ENCODE measurements at places on chromosomes 5 and 9. TPM values are rescaled to one million over a fixed set of nuclear protein-coding genes. Genes with fewer than 3 reads are reported as not detected.

Gene UGT3A2
- 0.69 TPM for total RNA-seq

Gene HTR1A
- 5.5 TPM for total RNA-seq

Gene SHB
- 13.4 TPM for total RNA-seq

Gene KIF12
- 0.92 TPM for total RNA-seq

Gene ALDH1A1
- 20.8 TPM for total RNA-seq

Gene TMEM174
- not detected for total RNA-seq

Gene OR1Q1
- total RNA-seq = not detected

Gene DPM2
- 15.5 TPM for total RNA-seq

Gene NTNG2
- 15.5 TPM for total RNA-seq

Gene PCDHB6
- total RNA-seq = 4.2 TPM

Gene RIOK2
- total RNA-seq = 20.8 TPM

Gene SLC36A2
- total RNA-seq = not detected

Gene PITX1
- total RNA-seq = not detected

Gene SLC6A7
- total RNA-seq = 20.5 TPM

Gene CSF2
- not detected for total RNA-seq

Gene AQP3
- 0.23 TPM for total RNA-seq

Gene CDC20B
- total RNA-seq = 1.6 TPM

Gene CD14
- 12.9 TPM for total RNA-seq

Gene TRIM7
- 1.6 TPM for total RNA-seq

Gene C5orf58
- not detected for total RNA-seq

Gene TEK
- total RNA-seq = 10.6 TPM

Gene TNC
- 112 TPM for total RNA-seq

Gene RHOBTB3
- 250 TPM for total RNA-seq

Gene TICAM2
- 2.8 TPM for total RNA-seq

Gene MELK
- 6.9 TPM for total RNA-seq

Gene PCDHGA2
- total RNA-seq = 8.5 TPM

Gene CDO1
- total RNA-seq = 125 TPM

Gene SCGB3A2
- not detected for total RNA-seq

Gene GABRB2
- 117 TPM for total RNA-seq

Gene AQP7
- not detected for total RNA-seq

Gene SMIM33
- total RNA-seq = not detected

Gene VLDLR
- 26.1 TPM for total RNA-seq

Gene ARL14EPL
- not detected for total RNA-seq

Gene CYFIP2
- 123 TPM for total RNA-seq

Gene LCN1
- total RNA-seq = not detected

Gene GAPT
- total RNA-seq = 0.92 TPM

Gene DNM1
- 155 TPM for total RNA-seq

Gene SPATA31A3
- not detected for total RNA-seq

Gene PTPRD
- total RNA-seq = 248 TPM

Gene SNX30
- total RNA-seq = 29.8 TPM

Gene POLR1E
- 32.8 TPM for total RNA-seq

Gene PCDHA12
- 7.4 TPM for total RNA-seq

Gene ACOT12
- total RNA-seq = 5.1 TPM

Gene TTC39B
- total RNA-seq = 11.1 TPM

Gene C9orf43
- total RNA-seq = 0.69 TPM

Gene KLF4
- total RNA-seq = 4.8 TPM

Gene SHISAL2B
- 0.92 TPM for total RNA-seq

Gene CORO2A
- total RNA-seq = 7.6 TPM

Gene PCSK5
- 18.5 TPM for total RNA-seq

Gene ZNF366
- 2.1 TPM for total RNA-seq

Gene SLC31A1
- 14.5 TPM for total RNA-seq

Gene CCDC69
- total RNA-seq = 1.2 TPM

Gene MTX3
- 24.5 TPM for total RNA-seq

Gene HABP4
- 19.4 TPM for total RNA-seq
